ENCODE measurements at places on chromosomes 3 and 15.
A peak's percentile ranks its signal among the peaks of the same experiment; 100 is the strongest.

DNA sequence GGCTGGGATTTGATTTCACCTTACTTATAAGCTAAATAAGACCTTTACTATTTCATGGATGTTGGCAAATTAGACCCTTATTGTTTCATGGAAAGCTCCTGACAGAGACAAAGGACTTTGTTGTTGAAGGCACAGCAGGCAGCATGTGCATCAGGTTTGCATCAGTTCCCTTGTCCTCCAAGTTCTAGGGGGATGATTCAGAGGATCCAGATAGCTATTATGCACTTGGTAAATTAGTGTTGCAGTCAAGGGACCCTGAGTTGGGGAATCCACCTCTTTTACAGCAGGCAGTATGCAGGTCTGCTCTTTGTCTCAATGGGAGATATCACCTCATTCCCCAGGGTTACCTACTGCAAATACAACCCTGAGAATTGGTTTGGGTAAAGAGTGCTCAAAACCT, 131.4 kb upstream of the IGSF10 start:
- no peaks in the 10 kb centered on the region for H3K4me1 ChIP-seq
- no peaks in the 10 kb centered on the region for H3K27me3 ChIP-seq
- no peak overlapping the region for H3K27ac ChIP-seq
- no peak overlapping the region for H3K4me3 ChIP-seq
- no peaks in the 10 kb centered on the region for H3K36me3 ChIP-seq
- no peak for DNase-seq

GRCh38 chr3:169668957-169669741, 5.6 kb upstream of the MECOM start:
- peak overlapping the region; percentile 46 for H3K4me3 ChIP-seq
- peaks cover 5% of the 10 kb centered on the region for H3K4me1 ChIP-seq

GRCh38 chr3:190619761-190620160, 105.9 kb downstream of the IL1RAP start:
- no peaks in the 10 kb centered on the region for H3K36me3 ChIP-seq
- no peaks in the 10 kb centered on the region for H3K27me3 ChIP-seq
- no peak overlapping the region for H3K4me3 ChIP-seq
- no peak for DNase-seq

DNA sequence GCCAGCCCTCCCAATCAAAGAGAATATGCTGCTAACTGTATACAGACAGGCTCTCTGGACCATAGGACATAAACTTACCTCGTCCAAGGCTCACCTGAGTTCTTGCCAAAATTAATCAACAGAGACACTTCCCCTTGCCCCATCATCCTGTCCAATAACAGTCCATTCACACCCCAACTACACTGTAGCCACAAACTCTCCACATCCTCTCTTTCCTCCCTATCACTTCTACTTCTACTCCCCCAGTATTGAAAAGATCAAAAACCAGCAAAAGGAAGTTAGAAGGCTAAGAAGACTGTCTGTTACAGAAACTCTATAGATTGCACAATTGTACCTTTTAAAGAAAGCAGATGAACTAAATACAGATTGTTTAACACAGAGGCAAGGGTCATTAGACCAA, 133.5 kb upstream of the STT3B start:
- H3K4me1 ChIP-seq, result no peaks in the 10 kb centered on the region
- no peaks in the 10 kb centered on the region for H3K36me3 ChIP-seq
- no peak for DNase-seq
- H3K27me3 ChIP-seq, result no peaks in the 10 kb centered on the region
- H3K27ac ChIP-seq, result no peak overlapping the region

DNA sequence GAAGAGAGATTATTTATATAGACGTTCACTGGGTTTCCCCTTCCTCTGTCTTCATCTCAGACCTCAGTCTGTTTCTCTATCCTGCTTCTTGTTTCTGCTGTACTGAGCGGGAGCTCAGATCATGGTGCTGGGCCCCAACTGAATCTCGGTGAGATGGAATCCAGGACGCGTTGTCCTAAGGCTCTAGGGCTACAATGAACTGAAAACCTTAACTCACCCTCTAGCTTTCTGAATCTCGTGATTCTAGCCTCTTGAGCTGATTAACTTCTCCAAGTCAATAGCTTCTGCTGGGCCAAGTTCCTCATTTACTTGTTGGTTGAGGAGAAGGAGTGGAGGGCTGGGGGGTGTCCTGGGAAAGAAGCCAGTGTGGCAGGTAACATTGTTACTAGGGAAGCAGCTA, 32.7 kb upstream of the MAP3K13 start:
- no peaks in the 10 kb centered on the region for H3K27me3 ChIP-seq
- H3K27ac ChIP-seq, result peak overlapping the region; percentile 83
- no peak for DNase-seq
- H3K4me1 ChIP-seq, result peaks cover 15% of the 10 kb centered on the region
- peak overlapping the region; percentile 41 for H3K4me3 ChIP-seq
- no peaks in the 10 kb centered on the region for H3K36me3 ChIP-seq

DNA sequence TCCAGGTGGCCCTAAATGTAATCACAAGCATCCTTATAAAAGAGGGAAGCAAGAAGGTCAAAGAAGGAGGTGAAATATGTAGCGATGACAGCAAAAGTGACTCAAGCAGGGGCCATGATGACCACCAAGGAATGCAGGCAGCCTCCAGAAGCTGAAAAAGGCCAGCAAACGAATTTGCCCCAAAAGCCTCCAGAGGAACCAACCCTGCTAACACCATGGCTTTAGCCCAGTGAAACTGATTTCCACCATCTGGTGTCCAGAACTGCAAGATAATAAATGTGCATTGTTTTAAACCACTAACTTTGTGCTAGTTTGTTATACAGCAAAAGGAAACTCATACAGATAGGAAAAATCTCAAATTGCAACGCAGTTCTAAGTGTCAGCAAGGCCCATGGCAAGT, 23.0 kb upstream of the RBSN start:
- no peaks in the 10 kb centered on the region for H3K36me3 ChIP-seq
- no peak overlapping the region for H3K27ac ChIP-seq
- no peak for DNase-seq
- no peaks in the 10 kb centered on the region for H3K4me1 ChIP-seq
- H3K4me3 ChIP-seq, result no peak overlapping the region
- no peaks in the 10 kb centered on the region for H3K27me3 ChIP-seq
